ENCODE measurements at places on chromosomes 3 and 15. TPM values are rescaled to one million over a fixed set of nuclear protein-coding genes. Genes with fewer than 3 reads are reported as not detected.
A peak's percentile ranks its signal among the peaks of the same experiment; 100 is the strongest.

GRCh38 chr3:187640569-187641059 lies 29.6 kb downstream of the SST start:
- DNase-seq: no peak

- no peak for DNase-seq
Observed at GRCh38 chr3:135950941-135951340, 14.6 kb upstream of the PPP2R3A start.

GRCh38 chr3:14145236-14145635 lies 20.4 kb downstream of the TMEM43 start:
- DNase-seq: peak; percentile 35

DNA sequence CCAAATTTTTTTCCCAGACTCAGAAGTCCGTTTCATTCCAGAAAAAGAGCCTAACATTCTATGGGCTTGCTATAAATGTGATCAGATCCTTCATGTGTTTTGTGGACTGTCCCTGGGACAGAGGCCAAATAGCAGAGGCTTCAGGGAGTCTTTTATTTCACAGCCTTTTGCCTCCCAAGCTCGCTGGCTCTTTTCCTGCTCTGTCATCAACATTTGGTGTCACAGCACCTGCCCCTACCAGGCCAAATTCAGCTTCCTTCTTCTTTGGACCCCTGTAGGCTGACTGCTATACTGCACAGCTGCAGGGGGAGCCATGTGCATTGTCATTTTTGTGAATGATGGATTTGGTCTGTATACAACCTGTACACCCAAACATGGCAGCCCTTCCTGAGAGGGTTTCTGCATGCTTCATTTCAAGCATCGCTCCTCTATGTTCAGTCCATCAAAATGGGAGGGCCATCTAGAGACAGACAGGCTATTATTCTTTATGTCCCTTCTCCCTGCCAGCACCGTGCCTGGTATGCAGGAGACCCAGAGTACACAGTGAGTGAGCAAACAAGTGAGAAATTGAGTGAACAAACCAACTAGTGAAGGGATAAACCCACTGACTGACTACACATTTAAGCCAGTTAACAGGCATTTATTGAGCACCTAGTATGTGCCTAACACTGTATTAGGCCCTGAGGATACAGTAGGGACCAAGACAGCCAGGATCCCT lies 17.9 kb upstream of the RPP14 start:
- DNase-seq: no peak

SLC28A1 gene
- total RNA-seq: not detected

DNA sequence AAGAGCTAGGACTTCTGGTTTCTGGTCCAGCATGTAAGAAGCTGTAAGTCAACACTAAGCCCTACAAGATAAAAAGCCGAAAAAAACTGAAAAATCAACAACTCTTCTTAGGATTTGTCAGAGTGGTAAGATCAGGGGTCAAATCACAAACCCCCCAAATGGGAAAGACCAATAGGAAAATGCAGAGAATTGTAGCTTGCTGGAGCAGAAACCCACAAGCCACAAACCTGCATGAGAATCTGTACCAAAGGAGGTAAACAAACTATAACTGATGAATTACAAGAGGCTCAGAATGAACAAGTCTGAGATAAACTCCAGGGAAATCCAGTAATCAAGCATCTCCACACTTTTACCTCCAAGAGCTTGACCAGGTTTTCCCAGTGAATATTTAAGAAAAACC lies 36.0 kb downstream of the RFX7 start:
- no peak for DNase-seq

DNA sequence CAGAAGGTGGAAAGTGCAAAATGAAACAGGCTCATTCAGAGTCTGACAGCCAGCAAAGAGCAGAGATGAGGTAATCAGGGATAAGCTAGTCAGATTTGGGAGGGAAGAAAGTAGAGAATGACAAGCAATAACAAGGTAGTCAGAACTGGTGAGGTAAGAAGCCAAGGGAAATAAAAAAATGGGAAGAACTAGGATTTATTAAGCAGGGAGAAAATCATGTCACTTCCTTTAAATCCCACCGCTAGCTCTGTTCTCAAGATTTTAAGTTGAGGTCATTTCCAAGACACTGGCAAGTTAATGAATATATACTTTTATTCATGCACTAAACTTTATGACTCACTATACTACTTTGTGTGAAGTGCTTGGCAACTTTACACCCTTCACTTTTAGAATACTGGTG lies 1106.8 kb downstream of the IGSF11 start:
- DNase-seq: peak; percentile 21

GOLGB1 gene
- total RNA-seq: 63.2 TPM

CHRNA3 gene
- not detected for total RNA-seq

DNA sequence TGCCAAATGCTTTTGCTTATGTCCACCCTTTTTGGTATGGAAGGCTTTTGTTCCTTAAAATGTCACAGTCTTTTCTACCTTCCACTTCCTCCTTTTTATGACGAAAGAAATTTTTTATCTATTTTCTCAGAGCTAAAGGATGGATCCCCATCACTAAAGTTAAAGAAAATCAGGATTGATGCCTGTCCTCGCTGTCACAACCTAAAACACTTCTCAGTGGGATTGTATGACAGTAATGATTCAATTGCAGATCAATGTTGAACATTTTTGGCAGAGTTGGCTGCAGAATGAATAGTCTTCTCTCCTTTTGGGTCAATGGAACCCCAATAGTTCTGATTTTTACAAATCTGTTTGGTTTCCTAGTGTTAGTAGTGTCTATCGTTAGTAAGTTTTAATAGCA lies 549.8 kb upstream of the ROBO2 start:
- DNase-seq: no peak

C3orf52 gene
- total RNA-seq: 10.7 TPM

NIT2 gene
- total RNA-seq: 27.7 TPM

EAF2 gene
- 2.1 TPM for total RNA-seq

DNA sequence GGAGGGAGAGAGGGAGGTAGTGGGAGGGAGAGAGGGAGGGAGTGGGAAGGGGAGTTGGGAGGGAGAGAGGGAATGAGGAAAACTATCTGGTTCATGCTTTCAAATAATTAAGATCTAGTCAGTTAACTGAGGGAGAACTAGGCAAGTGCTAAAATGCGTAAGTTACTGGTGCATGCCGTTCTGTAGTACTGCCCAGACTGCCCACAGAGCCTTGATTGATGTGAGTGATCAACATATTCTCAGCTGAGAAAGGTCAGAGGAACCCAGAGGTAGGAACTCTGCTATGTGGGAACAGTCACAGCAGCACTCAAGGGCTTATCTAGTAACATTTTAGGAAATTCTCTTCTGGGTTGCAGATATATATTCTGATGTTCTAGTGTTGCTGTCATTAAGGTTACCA lies 149.8 kb upstream of the ROBO1 start:
- no peak for DNase-seq

DNA sequence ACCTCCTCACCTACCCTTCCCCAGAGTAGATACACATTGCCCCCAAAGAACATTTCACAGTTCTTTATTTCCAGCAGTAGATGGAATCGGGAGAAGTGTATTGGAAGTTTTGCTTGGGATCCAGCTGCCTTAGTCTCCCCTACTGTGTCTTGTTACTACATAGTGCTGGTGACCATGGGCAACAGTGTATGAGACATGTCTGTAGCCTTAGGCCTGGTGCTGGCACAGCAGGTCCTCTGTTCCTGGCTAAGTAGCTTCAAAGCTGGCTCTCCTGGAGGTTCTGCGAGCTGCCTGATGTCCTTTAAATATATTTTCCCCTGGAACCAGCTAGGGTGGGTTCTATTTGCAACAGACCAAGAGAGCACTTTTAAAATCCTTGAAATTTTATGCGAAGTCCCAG lies 174.7 kb downstream of the THSD4 start:
- DNase-seq: no peak

CCRL2 gene
- not detected for total RNA-seq

DNA sequence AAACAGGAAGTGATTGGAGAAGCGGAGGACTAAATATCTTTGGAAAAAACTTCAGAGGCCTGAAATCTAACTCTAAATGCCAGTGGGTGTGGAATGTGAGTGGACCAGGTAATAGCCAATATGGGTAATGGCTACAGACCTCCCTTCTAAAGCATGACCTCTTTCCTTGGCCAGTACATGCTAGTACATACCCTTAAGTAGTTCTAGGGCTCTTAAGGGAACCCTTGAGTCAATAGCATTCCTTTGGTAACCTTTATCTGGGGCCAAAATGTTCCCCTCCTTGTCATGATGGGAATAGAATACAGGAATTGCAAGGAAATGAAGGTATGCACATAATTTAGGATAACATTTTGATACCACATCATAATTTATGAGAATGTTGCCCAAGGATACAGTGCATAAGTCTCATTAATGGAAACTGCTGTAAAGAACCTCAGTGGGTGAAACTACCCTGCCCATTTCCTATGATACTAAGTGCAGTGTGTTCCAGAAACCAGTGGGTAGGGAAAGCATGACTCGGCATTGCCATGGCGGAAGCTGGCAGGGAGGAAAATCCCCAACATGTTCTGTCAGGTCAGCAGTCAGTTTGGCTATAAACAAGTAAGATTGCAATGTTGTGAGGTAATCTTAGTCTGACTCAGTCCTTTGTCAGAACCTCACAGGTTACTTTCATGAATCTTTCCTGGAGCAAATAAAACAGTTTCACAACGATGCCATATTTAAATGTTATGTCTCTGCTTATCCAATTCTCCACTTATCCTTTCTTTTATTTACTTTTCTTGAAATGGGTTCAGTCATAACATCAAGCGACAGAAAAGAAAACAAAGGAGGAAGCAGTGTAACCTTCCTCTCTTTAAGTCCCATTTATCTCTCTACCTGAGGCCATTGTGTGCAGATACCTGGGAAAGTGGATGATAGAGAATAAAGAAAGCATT lies 23.5 kb upstream of the RAP2B start:
- DNase-seq: peak; percentile 93

CCR8 gene
- not detected for total RNA-seq

RTP3 gene
- total RNA-seq: not detected

- DNase-seq: no peak
Observed at GRCh38 chr3:132803889-132804288, 81.7 kb upstream of the NPHP3 start.

TTLL13 gene
- total RNA-seq: 0.09 TPM

DNA sequence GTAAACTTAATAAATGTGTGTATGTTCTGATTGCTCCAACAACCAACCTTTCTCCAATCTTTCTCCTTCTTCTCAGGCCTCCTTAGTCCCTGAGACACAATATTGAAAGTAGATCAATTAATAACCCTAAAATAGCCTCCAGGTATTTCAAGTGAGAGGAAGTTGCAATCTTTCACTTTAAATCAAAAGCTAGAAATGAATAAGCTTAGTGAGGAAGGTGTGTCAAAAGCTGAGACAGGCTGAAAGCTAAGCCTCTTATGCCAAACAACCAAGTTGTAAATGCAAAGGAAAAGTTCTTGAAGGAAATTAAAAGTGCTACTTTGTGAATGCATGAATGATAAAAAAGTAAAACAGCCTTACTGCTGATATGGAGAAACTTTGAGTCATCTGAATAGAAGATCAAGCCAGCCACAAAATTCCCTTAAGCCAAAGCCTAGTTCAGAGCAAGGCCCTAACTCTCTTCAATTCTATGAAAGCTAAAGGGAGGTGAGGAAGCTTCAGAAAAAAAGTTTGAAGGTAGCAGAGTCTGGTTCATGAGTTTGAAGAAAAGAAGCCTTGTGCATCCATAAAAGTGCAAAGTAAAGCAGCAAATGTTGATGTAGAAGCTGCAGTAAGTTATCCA lies 38.6 kb downstream of the CCDC80 start:
- DNase-seq: peak; percentile 27
